ENCODE measurements at places on chromosomes 6 and 20.
A peak's percentile ranks its signal among the peaks of the same experiment; 100 is the strongest.

- no peak for DNase-seq
These were observed 8.2 kb upstream of the MTHFD1L start for GRCh38 chr6:150857062-150857944.

- peak; percentile 46 for DNase-seq
These were observed 23.5 kb upstream of the IBTK start for GRCh38 chr6:82270881-82271635.

- peak; percentile 21 for DNase-seq
These were observed 117.5 kb downstream of the GPX5 start for GRCh38 chr6:28643017-28643740.

DNA sequence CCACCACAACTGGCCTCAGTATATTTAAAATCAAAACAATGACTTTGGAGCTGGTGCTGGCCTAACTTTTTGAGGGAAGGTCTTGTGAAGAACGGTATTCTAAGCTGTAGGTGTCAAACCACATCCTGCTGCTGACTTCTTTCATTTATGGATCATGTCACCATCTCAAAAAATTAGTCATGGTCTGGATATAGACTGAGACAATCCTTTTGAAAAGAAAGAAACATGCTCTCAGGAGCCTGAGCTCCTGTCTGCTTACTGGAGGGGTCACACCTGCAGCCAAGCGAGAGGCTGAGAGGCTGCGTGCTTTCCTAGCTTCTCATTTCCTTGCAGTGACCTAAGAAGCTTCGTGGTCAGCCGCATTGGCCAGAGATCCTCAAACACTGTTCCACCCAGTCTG is 55.2 kb downstream of the TIAM2 start:
- no peak for DNase-seq

- DNase-seq = no peak
These were observed 133.4 kb downstream of the HAO1 start for GRCh38 chr20:7806831-7807230.

DNA sequence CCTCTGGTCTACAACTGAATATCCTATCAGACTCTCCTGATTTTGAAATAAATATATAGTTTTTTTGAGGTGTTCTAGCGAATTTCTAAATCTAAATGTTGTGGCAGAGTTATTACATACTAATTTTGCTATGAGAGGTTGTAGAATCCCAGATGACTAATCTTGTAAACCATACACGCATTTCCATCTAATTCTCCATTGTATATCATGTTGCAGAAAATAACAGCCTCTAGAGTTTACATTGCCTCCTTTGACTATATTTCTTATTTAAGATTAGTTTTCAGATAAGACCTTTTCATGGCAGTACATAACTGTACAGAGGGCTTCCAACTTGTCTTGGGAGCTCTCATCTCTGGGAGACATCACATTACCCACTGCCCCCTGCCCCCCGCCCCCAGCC is 22.9 kb downstream of the PTPN1 start:
- DNase-seq = no peak

- DNase-seq = peak; percentile 42
These were observed 6.4 kb upstream of the SLC12A5 start for GRCh38 chr20:46022411-46023147.

- no peak for DNase-seq
These were observed 14.3 kb downstream of the TTBK1 start for GRCh38 chr6:43257367-43258145.

GRCh38 chr6:29656798-29657197 is at the start of gene MOG:
MOG (plus strand) TSS chr6:29657092; CDS start chr6:29657210, 118 bp downstream.
- no peak for DNase-seq

DNA sequence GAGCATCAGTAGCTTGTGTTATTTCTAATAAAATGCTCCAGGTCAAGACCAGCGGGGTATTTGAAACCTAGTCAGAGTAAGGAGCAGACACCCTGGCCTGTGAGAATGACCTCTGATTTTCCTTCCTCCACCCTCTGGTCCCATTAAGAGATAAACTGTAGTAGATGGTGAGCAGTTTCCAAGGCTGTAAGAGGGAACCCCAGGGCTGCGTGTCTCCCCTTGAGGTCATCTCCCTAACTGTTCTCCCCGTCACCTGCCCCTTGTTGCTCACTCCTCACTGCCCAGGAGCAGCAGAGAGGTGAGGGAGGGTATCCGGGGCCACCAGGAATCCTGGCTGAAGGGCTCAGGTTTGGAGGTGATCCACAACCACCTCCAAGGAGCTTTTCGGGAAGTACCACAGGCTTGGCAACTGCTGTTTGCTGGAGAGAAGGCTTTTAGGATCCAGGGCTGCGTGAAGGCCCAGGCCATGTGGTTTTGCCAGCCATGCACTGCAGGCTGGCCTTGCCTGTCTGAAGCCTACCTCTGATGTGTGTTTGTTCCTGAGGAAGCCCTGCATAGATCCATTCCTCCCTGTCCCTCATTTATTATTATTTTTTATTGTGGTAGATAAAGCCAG is 62.5 kb downstream of the RREB1 start:
- no peak for DNase-seq

DNA sequence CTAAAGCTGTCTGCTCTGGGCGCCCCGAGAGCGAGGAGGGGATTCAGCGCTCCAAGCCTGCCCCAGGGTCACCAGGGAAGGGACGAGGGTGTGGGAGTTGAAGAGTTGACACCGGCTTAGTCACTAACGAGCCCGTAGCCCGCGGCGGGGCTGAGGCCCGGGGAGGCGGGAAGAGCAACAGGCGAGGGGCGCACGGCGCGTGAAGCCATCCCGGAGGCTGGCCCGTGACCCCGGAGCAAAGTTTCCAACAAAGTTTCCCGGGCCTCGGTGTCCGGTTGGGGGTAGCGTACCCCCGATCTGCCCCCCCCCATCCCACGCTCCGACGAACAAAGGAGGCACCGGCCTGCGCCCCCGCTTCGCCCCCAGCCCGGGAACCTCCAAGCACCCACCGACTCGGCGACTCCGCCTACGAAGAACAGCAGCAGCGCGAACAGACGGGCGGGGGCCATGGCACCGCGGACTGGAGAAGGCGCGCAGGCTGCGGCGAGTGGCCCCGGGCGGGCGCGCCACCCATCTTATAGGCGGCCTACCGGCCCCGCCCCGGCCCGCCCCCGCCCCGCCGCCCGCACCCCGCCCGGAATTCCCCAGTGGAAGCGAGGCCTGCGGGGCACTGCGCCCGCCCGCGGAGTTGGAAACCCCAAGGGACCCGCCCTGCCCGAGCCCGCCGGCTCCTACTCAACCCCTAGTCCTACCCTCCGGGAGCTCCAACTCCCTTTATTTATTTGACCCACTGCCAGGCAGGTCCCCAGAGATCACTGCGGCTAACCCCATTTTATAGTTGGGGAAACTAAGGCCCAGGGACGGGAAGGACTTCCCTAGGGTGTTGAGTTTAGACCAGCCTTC is at the start of gene SDC4:
Gene SDC4, minus strand, starts transcription at position 489 of the 843 bp plus-strand sequence. Its CDS starts 40 bp downstream, at position 449.
- DNase-seq = peak; percentile 63

GRCh38 chr6:117263353-117263927 is 1.9 kb upstream of the VGLL2 start:
- peak; percentile 52 for DNase-seq

- peak; percentile 14 for DNase-seq
These were observed 36.8 kb downstream of the NTSR1 start for GRCh38 chr20:62745279-62745951.

- peak; percentile 65 for DNase-seq
These were observed 428.8 kb upstream of the ARID1B start for GRCh38 chr6:156348424-156348823.

GRCh38 chr20:23115822-23116221 is 29.7 kb upstream of the CD93 start:
- no peak for DNase-seq

DNA sequence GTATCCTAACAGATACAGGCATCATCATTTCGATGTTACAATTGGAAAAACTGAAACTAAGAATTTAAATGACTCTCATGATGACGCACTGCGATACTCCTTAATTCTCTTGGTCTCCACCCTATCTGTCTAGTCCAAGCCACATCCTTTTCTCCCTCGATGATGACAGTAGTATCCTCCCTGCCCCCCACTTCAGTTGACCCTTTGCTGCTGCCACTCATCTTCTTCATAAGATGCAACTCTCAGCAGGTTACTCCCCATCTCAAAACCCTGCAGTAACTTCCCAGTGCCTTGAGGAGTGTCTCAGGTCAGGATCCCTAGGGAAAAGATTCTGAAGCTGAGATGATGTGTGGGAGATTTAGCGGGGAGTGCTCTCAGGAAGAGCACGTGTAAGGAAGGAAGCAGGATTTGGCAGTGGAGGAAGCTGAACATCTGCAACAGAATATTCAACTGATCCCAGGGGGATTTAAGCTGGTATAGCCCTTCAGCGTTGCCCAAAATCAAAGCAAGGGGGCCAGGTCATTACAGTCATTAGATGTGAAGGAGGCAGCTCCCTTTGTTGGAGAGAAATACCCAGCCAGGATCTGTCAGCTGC is 16.1 kb downstream of the JPH2 start:
- no peak for DNase-seq

DNA sequence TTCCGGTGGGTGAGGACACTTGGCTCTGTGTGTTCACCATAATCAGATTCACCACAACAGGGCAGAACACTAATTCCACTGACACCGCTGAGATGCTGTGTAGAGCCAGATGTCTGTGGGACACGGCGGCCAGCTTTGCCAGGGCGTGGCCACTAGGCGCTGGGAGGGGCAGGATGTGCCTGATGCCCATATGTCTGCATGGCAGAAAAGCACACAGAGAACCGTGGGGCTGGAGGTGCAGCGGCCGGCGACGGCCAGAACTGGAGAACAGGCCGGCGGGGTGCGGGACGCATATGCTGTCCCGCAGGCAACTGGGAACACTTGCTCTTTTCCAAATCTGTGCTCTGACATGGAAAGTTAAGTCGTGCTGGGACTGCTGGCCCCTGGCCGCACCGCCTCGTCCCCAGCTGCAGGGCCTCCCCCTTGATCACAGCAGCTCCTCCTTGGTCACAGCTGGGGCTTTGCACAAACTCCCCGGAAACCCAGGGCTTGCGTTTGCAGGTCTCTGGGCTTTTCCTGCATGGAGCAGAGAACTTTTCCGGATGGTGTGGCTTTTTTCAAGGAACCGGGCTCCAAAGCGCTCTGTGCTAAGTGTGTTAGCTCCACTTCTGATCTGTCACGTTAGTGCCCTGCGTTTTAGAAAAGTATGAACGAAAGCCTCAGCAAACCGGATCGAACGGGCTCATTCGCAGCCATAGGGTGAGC is 31.1 kb downstream of the NTSR1 start:
- DNase-seq = peak; percentile 34
